ENCODE measurements at places on chromosomes 2 and 18. TPM values are rescaled to one million over a fixed set of nuclear protein-coding genes. Genes with fewer than 3 reads are reported as not detected.

Gene CRACDL
- 7.2 TPM for polyA plus RNA-seq

Gene PRKAG3
- polyA plus RNA-seq = not detected

- no peak for DNase-seq
These were observed 241.9 kb downstream of the BCL11A start for GRCh38 chr2:60311524-60311923.

GRCh38 chr2:71671203-71671854, 218.0 kb downstream of the DYSF start:
- no peak for DNase-seq

DNA sequence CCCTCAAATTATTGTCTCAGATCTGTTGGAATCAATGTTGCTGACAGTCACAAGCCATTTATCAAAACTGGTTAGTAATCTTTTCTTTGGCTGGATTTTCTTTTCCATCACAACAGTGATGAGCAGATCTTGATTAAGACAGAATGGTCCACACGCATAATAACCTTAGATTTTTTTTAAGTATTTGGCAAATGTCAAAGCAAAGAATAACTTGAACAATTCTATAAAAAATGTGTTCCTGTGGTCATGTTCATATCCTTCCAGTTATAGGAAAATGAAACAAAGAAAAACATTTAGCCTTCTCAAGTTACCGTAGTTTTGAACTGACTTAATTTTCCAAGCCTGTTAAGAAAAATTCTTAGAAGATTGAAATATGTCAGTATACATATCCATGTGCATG, 659.9 kb upstream of the ID2 start:
- no peak for DNase-seq

DNA sequence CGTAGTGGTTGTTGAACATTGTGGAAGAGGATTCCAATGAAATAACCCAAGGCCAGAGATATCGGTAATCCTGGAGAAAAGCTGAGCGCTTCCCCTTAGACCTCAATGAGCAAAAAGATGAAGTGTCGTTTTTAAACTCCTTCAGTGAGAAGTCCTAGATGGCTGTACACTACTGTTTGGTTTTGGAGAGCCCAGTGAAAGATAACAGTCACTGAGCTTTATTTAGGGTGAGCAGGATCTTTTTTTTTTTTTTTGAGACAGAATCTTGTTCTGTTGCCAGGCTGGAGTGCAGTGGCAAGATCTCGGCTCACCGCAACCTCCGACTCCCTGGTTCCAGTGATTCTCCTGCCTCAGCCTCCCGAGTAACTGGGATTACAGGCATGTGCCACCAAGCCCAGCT, 24.2 kb downstream of the LRRC30 start:
- no peak for DNase-seq

DNA sequence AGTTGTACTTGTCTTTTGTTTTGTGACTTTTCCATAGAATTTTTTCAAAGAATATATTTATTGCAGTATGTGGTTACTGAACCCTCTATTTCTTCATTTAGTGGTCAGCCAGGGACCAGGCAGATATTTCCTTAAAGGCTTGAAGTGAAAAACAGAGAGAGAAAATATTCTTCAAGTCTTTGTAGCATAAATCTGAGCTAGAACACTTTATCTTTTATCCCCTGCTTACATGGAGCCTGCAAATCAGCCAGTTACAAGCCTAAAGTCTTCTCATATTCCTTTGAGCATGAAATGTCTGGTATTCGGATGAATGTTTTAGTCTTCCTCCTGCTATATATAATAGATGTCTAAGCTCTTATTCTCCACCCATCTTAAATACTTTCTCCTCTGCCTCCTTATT, 1557.5 kb upstream of the ACVR2A start:
- DNase-seq = no peak

GRCh38 chr18:58852629-58853028, 12.0 kb upstream of the ZNF532 start:
- no peak for DNase-seq

DNA sequence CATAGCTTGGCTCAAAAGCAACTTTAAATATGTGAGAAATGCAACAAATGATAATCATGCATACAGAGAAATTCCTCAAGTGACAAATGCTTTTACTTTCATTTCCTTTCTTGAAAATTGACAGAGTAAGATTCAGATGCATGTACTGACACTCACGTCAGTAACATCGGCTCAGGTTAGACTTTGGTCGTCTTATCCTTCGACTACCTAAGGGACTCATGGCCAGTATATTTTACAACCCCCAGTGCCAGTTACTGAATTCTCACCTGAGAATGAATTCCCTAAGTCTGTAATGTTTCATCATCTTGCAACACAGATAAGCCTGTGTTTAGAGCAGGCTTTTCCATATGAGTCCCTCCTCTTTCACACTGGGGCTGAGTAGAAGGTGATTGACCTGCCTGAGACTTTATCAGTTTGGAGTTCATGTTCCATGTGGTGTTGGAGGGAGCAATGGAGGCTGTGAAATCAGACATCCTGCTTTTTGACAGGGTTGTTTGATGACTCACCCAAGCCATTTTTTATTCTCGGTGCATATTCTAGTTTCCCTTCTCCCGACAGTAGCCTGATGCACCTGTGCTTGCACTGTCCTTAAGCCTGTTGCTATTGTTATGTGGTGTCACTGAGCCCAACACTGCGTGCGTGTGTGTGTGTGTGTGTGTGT, 30.5 kb upstream of the ATP8B1 start:
- DNase-seq = no peak

DNA sequence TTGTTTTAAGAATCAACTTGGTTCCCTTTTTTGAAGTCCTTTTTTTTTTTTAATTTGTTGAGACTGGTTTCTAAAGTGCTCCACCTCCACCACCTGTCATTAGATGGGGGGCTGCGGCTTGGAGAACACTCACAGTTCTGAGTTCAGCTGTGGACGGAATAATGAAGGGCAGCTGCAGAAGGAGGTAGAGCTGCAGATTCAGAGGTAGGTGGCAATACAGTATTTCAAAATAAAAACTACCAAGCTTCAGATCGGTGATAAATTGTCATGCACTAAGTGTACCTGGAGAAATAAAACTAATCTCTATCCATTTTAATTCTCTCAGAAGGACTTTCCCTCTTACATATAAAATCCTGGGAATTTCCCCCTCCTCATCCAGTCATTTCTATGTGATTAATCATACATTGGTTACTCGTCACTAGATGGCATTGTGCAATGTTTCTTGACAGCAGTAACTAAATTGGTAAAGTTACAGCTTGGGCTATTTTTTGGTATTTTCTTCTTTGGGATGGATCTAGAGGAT, 81.1 kb upstream of the SLC39A10 start:
- no peak for DNase-seq

Gene AFF3
- 19.0 TPM for polyA plus RNA-seq

Data from right lung (tissue), 10 donors.